Stimulated activated CD4-positive, alpha-beta T cell treated with anti-CD3 and anti-CD28 coated beads, TNF-alpha, amount 100 ng/mL, for 1 hour (primary cell): ENCODE measurements at places on chromosomes 12 and 14.

DNA sequence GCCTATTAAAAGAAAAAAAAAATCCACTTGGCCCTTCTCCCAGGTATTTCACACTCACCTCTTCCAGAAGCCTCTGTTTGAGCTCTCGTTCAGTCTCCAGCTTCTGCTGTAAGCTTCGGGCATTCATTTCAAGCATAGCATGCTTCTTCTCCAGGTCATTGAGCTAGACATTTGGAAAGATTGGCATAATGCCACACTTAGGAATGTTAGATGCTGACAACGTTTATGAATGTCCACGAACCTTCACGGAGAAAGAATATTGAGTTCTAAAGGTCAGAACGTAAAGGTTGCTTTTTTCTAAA is 60.5 kb downstream of the PRKAB1 start:
- DNase-seq = no peak

DNA sequence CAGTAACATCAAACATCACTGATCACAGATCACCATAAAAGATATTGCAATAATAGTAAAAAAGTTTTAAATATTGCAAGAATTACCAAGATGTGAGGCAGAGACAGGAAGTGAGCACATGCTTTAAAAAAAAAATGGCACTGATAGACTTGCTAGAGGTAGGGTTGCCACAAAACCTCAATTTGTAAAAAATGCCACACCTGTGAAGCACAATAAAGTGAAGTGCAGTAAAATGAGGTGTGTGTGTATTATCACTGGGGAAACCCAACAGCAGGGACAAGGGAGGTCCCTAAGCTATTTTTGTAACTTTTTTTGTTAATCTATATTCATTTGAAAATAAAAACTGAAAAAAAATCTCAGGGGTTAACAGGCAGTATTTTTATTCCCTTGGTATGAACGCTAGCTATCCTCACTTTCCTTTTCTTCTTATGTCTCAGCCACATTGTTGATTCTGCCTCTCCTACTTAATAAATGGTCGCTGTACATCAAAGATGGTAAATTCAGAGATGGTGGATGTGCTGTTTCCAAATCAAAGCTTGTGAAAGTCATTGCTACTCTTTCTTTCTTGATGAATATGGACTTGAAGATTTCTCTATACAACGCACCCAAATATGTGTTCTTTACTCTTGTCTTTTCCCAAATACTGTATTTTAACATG is 14.0 kb upstream of the KLRD1 start:
- no peak for DNase-seq

GRCh38 chr14:21090194-21090939 is 8.1 kb downstream of the ZNF219 start:
- DNase-seq = no peak

GRCh38 chr14:106808458-106808857 is 1282.1 kb downstream of the TMEM121 start:
- DNase-seq = no peak

DNA sequence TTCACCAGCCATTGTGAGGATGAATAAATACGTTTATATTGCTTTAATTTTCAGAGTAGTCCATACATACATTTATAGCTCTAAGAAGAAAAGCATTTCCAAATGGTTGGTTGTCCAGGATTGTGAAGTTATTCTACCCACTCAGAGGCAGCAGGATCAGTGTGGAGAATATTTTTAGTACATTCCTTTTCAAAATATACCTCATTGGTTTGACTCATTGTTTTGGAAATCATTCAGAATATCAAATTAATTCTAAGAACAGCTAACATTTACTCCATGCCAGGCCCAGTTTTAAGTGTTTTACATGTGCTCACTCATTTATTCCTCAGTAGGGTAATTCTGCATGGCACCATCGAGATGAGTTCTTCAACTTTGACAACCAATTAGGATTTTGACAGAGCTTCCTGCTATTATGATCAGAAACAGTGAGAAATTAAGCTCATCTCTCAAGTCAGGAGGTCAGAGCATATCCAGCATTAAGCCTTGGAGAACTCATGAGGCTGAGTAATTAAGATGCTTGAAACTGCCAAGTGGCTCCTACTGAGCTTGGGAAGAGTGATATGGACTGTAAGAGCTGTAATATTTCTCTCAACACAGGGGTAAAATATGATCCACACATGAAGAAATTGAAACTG is 153.3 kb upstream of the CLEC14A start:
- no peak for DNase-seq

DNA sequence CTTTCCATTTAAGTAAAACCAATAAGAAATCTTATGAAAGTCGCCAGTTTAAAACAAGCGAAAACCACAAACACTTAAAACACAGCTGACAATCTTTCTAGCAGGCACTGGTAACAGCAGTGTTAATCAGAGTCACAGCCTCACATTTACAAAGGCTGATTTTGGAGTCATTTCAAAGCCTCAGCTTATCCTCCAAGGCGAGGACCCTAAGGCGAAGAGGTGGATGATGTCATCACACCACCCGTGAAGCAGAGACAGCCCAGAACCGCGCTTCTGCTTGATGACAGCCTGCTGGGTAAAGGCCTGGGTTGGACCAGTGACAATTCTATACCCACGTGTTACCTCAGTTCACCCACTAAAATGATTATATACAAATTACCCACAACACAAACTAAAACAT is 10.1 kb downstream of the GOLGA3 start:
- no peak for DNase-seq

DNA sequence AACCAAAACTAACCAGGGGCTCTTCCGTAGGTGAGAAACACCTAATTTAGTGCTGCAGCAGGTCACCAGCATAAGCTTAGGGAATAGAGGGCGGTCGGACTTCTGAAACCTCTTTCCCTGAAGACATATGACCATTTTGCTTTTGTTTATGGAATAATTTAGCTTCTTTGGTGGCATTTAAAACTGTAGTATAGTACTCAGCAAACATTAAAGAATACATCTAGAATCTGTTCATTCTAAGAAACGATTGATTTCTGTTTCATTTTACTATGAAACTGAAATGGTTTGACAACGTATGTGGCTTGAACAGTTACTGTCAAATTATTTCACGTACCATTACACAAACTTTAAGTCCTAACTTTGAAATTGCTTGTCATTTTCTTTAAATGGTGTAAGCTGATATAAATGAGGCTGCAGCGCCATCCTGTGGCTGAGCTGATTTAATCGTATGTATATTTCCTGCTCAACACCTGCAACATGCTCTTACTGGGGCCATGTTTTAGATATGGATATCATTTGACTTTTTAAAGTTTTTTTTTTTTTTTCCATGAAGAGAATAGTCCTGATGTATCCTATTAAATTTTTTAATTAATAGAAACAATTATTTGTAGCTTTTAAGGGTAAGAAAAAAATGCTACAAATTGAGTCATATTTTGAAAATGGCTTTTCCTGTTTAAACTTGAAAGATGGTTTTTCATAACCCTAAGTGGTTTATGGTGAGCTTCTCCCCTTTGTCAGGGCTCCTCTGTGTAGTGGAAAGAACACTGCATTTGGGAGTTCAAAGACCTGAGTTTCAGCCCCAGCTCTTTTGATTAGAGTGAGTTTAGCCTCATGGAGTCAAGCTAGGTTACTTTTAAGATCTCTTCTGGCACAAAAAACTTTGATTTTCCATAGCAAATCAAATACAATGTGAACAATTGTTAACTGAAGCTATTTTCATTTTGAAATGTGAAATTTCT is 27.4 kb downstream of the CFAP54 start:
- peak; percentile 60 for DNase-seq

DNA sequence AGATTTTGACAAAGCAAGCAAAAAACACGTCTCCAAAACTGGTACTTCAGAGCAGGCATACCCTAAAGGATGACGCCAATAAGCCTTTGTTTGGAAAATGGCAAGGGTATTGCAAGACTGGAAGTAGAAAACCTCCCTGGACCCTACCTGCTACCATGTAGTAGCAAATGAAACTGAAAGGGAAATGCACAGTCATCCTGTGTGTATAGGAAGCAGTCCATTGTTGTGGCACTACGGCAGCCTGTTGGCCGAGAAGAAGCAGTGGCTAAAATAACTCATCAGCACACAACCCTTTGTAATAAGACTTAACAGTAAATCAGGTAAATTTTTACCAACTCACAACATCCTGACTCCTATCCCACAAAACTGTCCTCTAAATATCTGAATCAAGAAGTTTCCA is 386.4 kb downstream of the RGS6 start:
- DNase-seq = no peak

GRCh38 chr14:32203928-32204357 is 874 bp upstream of the RNU6-8 start:
- no peak for DNase-seq
